Large intestine (tissue), 12 donors: ENCODE measurements at places on chromosomes 5 and 9. TPM values are rescaled to one million over a fixed set of nuclear protein-coding genes. Genes with fewer than 3 reads are reported as not detected.

DNA sequence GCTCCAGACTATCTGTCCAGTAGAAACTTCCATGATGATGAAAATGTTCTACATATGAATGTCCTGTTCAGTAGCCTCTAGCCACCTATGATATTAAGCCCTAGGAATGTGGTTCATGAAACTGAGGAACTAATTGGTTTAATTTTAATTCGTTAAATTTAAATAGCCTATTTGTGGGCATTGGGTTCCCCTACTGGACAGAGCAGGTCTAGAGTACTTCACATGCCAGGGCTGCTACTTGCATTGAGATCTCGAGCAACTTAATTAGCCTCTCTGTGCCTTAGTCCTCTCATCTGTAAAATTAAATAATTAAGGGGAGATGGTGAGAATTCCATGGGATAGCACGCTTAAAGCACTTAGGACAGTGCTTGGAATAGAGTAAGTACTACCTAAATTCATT, 160.0 kb downstream of the PAPPA start:
- DNase-seq = no peak
- no peaks in the 10 kb centered on the region for H3K36me3 ChIP-seq
- no peaks in the 10 kb centered on the region for H3K4me1 ChIP-seq

GRCh38 chr9:87812375-87813118, 70.1 kb upstream of the SPATA31E1 start:
- no peaks in the 10 kb centered on the region for H3K4me1 ChIP-seq
- H3K27ac ChIP-seq = no peak overlapping the region
- no peak overlapping the region for H3K4me3 ChIP-seq
- no peaks in the 10 kb centered on the region for H3K27me3 ChIP-seq

DNA sequence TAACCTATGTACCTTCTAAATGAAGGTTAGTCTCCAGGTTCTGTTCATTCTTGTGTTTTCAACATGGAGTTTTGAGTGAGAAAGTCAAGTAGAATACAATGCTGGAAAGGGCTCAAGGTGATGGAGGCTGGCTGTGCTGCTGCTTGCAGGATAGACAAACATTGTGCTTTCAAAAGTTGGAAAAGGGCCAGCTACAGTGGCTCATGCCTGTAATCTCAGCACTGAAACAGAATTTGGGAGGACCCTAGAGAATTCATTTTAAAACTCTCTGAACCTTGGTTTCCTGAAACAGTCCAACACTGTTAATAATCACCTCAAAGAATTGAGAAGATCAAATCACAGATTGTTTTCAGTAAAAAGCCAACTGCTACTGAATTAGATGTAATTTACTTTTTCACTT, 15.4 kb upstream of the IARS1 start:
- H3K27me3 ChIP-seq = no peaks in the 10 kb centered on the region
- H3K4me1 ChIP-seq = no peaks in the 10 kb centered on the region
- no peak overlapping the region for H3K4me3 ChIP-seq
- no peak for DNase-seq
- H3K36me3 ChIP-seq = peaks cover 63% of the 10 kb centered on the region

DNA sequence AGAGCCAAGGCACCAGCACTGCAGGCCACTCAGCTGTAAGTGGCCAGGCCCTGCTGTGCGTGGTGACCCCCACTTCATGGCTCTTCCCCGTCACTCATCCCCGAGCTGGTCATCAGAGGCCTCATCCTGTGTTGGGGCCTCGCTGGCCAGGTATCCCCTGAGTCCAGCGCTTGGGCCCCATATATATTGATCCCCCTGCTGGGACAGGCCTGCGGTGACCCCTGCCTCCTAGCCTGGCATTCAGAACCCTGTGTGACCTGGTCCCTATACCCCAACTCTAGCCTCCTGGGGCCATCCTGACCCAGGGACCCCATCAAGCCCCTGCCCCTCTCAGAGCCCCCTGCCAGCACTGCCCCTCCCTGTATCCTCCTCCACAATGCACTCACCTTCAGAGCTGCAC, 12.7 kb downstream of the GBGT1 start:
- no peak overlapping the region for H3K4me3 ChIP-seq
- H3K4me1 ChIP-seq = peaks cover 20% of the 10 kb centered on the region
- no peaks in the 10 kb centered on the region for H3K27me3 ChIP-seq
- H3K27ac ChIP-seq = no peak overlapping the region
- H3K36me3 ChIP-seq = peaks cover 7% of the 10 kb centered on the region

DNA sequence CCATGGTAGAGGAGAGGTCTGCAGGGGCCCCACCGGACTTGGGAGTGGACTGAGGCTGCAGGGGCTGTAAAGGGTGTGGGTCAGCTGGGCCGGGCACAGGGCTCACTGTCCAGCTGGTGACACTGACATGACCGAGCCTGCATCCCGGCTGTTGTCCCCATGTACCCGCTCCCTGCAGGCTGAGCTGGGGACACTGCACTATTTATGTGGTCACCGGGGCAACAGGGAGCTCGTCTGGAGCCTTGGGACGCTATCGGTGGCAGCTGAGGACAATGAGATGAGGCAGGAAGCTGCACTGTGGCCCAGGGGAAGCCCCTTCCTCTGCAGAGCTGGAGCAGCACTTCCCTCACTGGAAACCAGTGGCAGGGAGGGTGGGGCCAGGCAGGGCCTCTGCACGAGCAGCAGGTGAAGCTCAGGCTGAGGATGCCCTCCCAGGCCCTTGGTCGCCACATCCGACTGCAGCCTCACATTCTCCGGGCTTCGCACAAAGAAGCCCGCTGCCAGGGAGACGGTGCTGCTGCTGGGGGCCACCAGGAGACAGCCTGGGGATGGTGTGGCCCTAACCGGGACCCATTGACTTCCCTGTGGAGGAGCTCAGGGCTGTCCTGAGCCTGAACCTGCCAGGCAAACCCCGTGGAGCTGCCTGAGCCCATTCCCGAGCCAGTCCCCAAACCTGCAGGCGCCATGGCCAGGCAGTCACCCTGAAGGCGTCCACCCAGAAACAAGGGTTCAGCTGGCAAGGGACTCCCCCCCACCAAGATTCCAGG, 26.4 kb downstream of the ZDHHC11B start:
- H3K27ac ChIP-seq = peak overlapping the region; percentile 87
- H3K27me3 ChIP-seq = no peaks in the 10 kb centered on the region
- no peak overlapping the region for H3K4me3 ChIP-seq
- peaks cover 47% of the 10 kb centered on the region for H3K4me1 ChIP-seq
- DNase-seq = peak; percentile 93
- peaks cover 6% of the 10 kb centered on the region for H3K36me3 ChIP-seq

DNA sequence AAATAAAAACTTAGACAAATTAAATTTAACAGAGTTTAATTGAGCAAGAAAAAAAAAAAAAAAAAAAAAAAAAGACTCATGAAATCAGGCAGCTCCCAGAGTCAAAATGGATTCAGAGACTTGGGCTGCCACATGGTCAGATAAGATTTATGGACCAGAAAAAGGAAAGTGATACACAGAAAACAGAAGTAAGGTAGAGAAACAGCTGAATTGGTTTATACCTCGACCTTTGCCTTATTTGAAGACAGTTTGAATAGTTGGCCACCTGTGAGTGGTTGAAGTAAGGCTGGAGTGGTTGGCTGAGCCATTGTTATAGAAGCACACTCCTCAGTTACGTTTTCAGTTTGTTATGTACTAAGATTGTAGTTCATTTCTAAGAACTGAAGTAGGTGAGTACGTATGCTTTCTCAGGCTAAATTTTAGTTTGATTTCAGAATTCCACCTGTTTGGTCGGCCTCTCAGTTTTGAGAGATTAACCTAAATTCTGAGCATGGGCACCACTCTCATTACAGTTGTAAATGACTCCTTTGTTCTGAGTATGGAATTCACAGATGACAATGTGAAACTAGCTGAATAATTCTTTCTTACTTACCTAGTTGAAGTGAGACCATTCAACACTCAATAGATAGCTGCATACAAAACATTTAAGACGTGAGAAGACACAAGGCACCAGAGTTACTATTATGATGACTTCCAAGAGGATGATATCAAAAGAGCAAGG, 149.0 kb downstream of the AOPEP start:
- no peak overlapping the region for H3K4me3 ChIP-seq
- no peaks in the 10 kb centered on the region for H3K36me3 ChIP-seq
- H3K27me3 ChIP-seq = no peaks in the 10 kb centered on the region
- peak; percentile 91 for DNase-seq
- H3K4me1 ChIP-seq = peaks cover 3% of the 10 kb centered on the region

DNA sequence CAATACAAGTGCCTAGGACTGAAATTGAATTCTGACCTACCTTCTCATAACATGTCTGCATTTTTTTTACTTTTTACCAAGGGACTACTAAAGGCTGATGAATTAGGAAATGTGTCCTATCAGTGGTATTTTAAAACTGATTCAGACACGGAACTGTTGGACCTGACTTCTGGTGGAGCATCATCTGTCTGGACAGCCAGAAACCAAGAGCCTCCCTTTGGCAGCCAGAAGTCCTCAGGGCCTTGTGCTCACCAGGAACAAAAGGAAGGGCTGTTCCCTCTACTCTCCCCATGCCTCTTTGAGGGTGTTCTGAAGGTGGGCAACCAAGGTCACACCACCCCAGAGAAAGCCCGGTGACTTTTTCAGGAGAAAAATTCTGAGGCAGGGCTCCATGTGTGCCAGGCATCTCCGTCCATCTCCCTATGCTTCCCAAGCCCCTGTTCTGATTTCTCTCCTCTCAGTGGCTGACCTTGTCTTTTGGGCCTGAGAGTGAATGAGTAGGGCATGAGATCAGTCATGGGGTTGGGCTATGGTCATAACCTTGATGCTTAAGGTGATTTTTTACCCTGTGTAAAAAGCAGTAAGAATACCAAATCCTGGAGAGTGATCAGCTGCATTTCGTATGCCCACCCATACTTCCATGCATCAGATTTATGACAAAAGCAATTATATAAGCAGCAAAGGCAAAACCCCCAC, 143.7 kb downstream of the SCAMP1 start:
- peaks cover 5% of the 10 kb centered on the region for H3K36me3 ChIP-seq
- DNase-seq = no peak
- no peak overlapping the region for H3K4me3 ChIP-seq
- H3K4me1 ChIP-seq = peaks cover 20% of the 10 kb centered on the region
- H3K27me3 ChIP-seq = no peaks in the 10 kb centered on the region

GRCh38 chr9:131697097-131697496, 42.8 kb downstream of the RAPGEF1 start:
- no peaks in the 10 kb centered on the region for H3K27me3 ChIP-seq
- no peaks in the 10 kb centered on the region for H3K36me3 ChIP-seq
- H3K4me3 ChIP-seq = no peak overlapping the region
- DNase-seq = no peak
- H3K27ac ChIP-seq = no peak overlapping the region

- peaks cover 5% of the 10 kb centered on the region for H3K36me3 ChIP-seq
- no peaks in the 10 kb centered on the region for H3K4me1 ChIP-seq
- H3K4me3 ChIP-seq = no peak overlapping the region
- H3K27ac ChIP-seq = no peak overlapping the region
- no peaks in the 10 kb centered on the region for H3K27me3 ChIP-seq
These were observed 27.5 kb downstream of the FSD1L start for GRCh38 chr9:105475302-105475701.

GRCh38 chr5:147454996-147455677, 54.7 kb downstream of the DPYSL3 start:
- peak; percentile 20 for DNase-seq
- H3K4me1 ChIP-seq = peaks cover 4% of the 10 kb centered on the region
- no peak overlapping the region for H3K4me3 ChIP-seq
- H3K27me3 ChIP-seq = peaks cover 50% of the 10 kb centered on the region
- H3K36me3 ChIP-seq = no peaks in the 10 kb centered on the region

- H3K36me3 ChIP-seq = no peaks in the 10 kb centered on the region
- H3K4me1 ChIP-seq = peaks cover 6% of the 10 kb centered on the region
- no peaks in the 10 kb centered on the region for H3K27me3 ChIP-seq
- DNase-seq = no peak
- no peak overlapping the region for H3K4me3 ChIP-seq
These were observed 100.9 kb downstream of the SNCAIP start for GRCh38 chr5:122412966-122413365.

GRCh38 chr5:109992264-109992915, 302.7 kb downstream of the MAN2A1 start:
- H3K4me1 ChIP-seq = peaks cover 21% of the 10 kb centered on the region
- H3K27ac ChIP-seq = no peak overlapping the region
- H3K36me3 ChIP-seq = no peaks in the 10 kb centered on the region

GRCh38 chr5:61461926-61462325, 129.9 kb downstream of the ZSWIM6 start:
- no peak for DNase-seq
- H3K27ac ChIP-seq = no peak overlapping the region
- H3K36me3 ChIP-seq = no peaks in the 10 kb centered on the region
- H3K27me3 ChIP-seq = no peaks in the 10 kb centered on the region
- no peak overlapping the region for H3K4me3 ChIP-seq
- H3K4me1 ChIP-seq = peaks cover 6% of the 10 kb centered on the region

DNA sequence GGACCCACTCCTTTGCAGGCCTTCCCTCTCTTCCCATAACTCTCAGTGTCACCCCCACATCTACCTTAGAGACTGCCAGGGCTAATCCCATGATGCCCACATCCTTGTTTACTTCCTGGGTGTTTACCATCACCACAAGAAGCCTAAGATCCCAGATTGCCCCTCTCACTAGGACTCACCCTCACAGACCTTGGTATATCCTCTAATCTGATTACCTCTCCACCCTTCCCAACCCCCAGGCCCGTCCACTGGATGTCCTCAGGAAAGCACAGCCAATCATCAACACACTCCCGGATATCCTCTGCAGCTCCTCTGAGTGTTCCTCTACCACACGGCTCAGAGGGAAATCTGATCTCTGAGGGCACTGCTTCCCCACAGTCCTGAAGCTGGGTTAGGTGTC, 91.0 kb downstream of the FOXD1 start:
- H3K27ac ChIP-seq = no peak overlapping the region
- no peak for DNase-seq
- no peaks in the 10 kb centered on the region for H3K36me3 ChIP-seq
- H3K4me1 ChIP-seq = no peaks in the 10 kb centered on the region
- H3K27me3 ChIP-seq = peaks cover 16% of the 10 kb centered on the region

- no peak overlapping the region for H3K4me3 ChIP-seq
- H3K36me3 ChIP-seq = no peaks in the 10 kb centered on the region
These were observed 49.8 kb downstream of the ROR2 start for GRCh38 chr9:91900055-91900796.

- no peaks in the 10 kb centered on the region for H3K36me3 ChIP-seq
- H3K27ac ChIP-seq = no peak overlapping the region
- H3K4me3 ChIP-seq = no peak overlapping the region
- no peaks in the 10 kb centered on the region for H3K27me3 ChIP-seq
These were observed 35.5 kb downstream of the EFNA5 start for GRCh38 chr5:107634981-107635848.

DNA sequence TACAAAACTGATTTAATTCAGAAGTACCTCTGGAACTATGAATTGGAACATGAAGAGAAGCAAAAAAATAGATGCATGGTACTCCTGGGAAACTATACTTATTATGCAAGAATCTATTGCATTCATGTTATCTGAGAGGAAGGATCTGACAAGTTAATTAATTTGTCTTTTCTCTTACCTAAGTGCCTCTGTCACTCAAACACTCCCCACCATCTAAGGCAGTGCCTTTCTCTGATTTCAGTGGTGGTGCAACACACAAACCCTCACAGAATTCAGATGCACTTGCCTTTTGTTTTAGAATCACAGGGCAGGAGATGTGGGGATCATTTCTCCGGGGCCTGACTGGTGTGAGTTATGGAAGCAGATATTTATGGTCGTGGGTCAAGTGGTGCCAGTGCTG, 52.5 kb upstream of the C9orf72 start:
- H3K36me3 ChIP-seq = no peaks in the 10 kb centered on the region
- peak overlapping the region; percentile 38 for H3K27ac ChIP-seq
- H3K27me3 ChIP-seq = no peaks in the 10 kb centered on the region
- peaks cover 22% of the 10 kb centered on the region for H3K4me1 ChIP-seq
- DNase-seq = peak; percentile 26
- no peak overlapping the region for H3K4me3 ChIP-seq

Gene C8G
- 36.0 TPM for polyA plus RNA-seq

Gene RMRP
- polyA plus RNA-seq = not detected

Gene BTNL3
- polyA plus RNA-seq = 158 TPM

Gene DRD1
- 0.04 TPM for polyA plus RNA-seq

Gene FOXE1
- 0.01 TPM for polyA plus RNA-seq

Gene OR2K2
- polyA plus RNA-seq = not detected

Gene TNFSF8
- polyA plus RNA-seq = 0.25 TPM
